ENCODE measurements at places on chromosomes 2 and 18.

DNA sequence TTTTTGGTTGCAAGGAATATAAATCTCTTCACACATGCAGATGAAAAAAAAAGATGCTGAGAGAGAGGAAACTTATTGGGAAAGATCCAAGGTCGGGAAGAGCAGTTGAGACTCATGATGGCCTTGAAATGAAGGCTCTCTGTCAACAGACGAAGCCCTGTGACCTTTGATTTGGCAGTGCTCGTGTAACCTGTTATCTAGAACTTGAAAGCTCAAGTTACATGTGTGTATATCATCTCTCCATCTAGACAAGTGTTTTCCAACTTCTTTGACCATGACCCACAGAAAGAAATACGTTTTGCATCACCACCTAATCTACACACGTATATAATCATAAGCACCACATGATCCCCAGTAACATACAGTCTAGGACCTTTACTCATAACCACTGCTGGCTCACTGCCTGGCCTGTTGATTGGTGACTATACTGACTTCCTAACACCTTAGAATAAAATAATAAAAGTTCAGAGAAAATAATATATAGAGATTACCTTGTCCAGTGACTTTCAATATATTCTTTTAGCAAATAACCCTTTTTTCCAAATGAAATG, 319.0 kb upstream of the PKDCC start:
- DNase-seq, result no peak

GRCh38 chr2:127052771-127053691, 53.9 kb downstream of the BIN1 start:
- DNase-seq, result no peak

GRCh38 chr2:41877114-41877678, 170.6 kb upstream of the PKDCC start:
- DNase-seq, result no peak

GRCh38 chr2:191670076-191670475, 7.9 kb upstream of the NABP1 start:
- DNase-seq, result no peak

- no peak for DNase-seq
These were observed 25.0 kb downstream of the SERPINB8 start for GRCh38 chr18:63994783-63995399.

DNA sequence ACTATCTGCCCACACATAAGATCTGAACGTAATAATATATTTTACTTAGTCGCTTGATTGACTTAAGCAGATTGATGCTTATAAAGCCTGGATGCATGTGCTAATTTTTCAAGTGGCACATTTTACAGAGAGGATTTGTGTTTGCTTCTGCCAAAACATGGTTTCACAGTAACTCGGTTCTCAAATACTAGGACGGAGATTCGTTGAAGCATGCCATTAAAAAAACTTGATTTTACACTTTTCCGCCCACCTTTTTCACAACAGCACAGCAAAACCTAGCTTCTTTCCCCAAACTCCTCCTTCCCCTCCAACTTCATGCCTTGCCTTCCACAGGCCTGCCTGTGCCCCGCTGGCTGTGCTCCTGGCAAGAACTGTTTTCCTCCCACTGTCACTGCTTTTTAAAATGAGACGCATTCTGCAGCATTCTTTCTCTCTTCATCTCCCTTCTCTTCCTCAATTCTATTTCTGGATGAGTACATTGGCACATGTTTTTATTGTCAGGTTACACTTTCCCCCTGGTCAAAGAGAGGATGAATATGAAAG, 55.1 kb upstream of the LMAN1 start:
- DNase-seq, result no peak

- no peak for DNase-seq
These were observed 25.1 kb downstream of the TRAF3IP1 start for GRCh38 chr2:238345297-238345968.

GRCh38 chr18:78408623-78409022, 571.0 kb upstream of the SALL3 start:
- DNase-seq, result no peak

DNA sequence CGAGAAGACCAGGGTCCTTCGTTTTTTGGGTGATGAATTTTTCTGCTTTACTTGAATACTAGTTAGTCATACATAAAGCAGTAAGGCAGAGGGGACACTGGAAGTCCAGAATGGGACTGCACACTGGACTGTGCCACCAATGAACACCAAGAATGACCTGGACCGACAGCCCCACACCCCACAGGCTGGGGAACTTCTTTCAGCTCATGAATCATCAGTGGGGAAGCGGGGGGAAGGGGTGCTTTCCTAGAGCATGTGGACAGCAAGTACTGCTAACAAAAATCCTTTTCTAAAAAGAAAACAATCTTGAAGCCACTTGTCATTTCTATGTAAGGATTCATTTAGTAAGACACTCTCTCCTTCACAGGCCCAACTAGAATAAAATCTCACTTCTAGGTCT, 86.0 kb downstream of the DTNB start:
- no peak for DNase-seq

GRCh38 chr2:1856475-1856874, 112.2 kb upstream of the PXDN start:
- DNase-seq, result no peak

DNA sequence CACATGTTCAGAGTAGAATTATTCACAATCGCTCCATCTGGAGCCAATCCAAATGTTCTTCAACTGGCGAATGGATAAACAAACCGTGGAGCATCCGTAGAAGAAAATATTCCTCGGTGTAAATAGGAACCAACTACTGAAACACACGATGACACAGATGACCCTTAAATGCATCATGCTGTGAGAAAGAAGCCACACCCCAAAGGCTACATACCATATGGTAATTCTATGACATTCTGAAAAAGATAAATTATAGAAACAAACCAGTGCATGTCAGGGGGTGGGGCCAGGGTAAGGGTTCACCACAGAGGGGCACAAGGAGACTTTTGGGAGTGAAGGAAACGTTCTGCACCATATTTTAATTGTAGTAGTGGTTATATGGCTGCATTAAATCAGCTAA, 312.2 kb upstream of the SMIM21 start:
- no peak for DNase-seq

DNA sequence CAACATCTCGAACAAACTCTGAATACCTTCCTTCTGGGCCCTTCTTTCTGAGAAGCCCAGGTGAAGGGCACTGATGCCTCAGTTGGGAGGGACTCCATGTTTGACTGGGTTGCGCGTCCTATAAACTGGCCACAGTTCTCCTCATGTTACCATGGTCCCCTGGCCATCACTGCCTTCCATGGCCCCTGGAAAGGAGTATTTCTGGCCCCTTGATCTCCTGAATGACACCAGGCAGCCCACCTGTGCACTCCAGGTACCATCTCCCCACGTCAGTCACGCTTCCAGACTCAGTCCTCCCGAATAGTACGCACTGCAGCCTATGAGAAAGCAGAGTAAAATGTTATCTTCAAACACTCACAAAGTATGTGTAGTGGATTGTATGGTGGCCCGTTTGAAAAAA, 73.9 kb downstream of the ACKR3 start:
- no peak for DNase-seq

GRCh38 chr2:79125721-79125985, 5.4 kb downstream of the REG1A start:
- DNase-seq, result no peak

GRCh38 chr18:42854558-42854957, 260.9 kb downstream of the RIT2 start:
- no peak for DNase-seq

- no peak for DNase-seq
These were observed 1.2 kb upstream of the SLC1A4 start for GRCh38 chr2:64987956-64988419.

DNA sequence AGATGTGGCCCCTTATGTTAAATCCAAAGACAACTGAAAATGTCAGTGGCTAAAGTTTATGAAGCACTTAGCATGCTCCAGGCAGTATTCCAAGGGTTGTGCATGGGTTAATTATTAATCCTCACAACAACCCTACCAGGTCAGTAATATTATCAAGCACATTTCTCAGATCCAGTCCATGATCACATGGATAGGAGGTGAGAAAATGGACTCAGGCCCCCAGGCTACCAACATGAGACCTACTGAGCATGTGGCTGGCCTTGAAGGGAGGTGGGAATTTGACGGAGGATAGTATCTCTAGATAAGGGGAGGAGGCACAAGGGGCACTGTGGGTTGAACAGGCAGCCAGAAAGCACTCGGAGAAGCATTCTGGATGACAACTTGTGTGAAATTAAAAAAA, 412.0 kb downstream of the MEIS1 start:
- no peak for DNase-seq

GRCh38 chr2:159713631-159714246, 1.4 kb downstream of the MARCHF7 start:
- DNase-seq, result no peak

GRCh38 chr2:179850188-179850587, 11.2 kb downstream of the ZNF385B start:
- DNase-seq, result no peak

- DNase-seq, result no peak
These were observed 2.1 kb downstream of the TMEM198 start for GRCh38 chr2:219545943-219546352.

- DNase-seq, result no peak
These were observed 35.4 kb downstream of the HJURP start for GRCh38 chr2:233818639-233819621.

Data from stimulated activated CD8-positive, alpha-beta memory T cell treated with anti-CD3 and anti-CD28 coated beads, Interleukin-2, amount 100 ng/mL, for 48 hours (primary cell).